Smooth muscle cell of the pulmonary artery (primary cell): ENCODE measurements at places on chromosomes 7 and 10. TPM values are rescaled to one million over a fixed set of nuclear protein-coding genes. Genes with fewer than 3 reads are reported as not detected.

The SHLD2 gene
- 22.0 and 25.9 TPM in 2 replicates for total RNA-seq

The SFXN3 gene
- 97.7 and 107 TPM in 2 replicates for total RNA-seq

The CDHR3 gene
- 3.1 and 9.2 TPM in 2 replicates for total RNA-seq

The TMEM130 gene
- total RNA-seq = 0.36 and 1.0 TPM in 2 replicates

The FOXI2 gene
- total RNA-seq = not detected in 2 replicates

The SDK1 gene
- 0.07 and 0.78 TPM in 2 replicates for total RNA-seq

The NEUROD6 gene
- not detected in 2 replicates for total RNA-seq

The DKK1 gene
- total RNA-seq = 134 and 633 TPM in 2 replicates

The PIK3AP1 gene
- total RNA-seq = 0.13 TPM in 1 of 2 replicates, not detected in the other

The AKR1C3 gene
- 42.8 and 74.1 TPM in 2 replicates for total RNA-seq

The FFAR4 gene
- not detected in 2 replicates for total RNA-seq

The CCL26 gene
- 0.36 and 1.8 TPM in 2 replicates for total RNA-seq
